ENCODE measurements at places on chromosomes 5 and 9.

DNA sequence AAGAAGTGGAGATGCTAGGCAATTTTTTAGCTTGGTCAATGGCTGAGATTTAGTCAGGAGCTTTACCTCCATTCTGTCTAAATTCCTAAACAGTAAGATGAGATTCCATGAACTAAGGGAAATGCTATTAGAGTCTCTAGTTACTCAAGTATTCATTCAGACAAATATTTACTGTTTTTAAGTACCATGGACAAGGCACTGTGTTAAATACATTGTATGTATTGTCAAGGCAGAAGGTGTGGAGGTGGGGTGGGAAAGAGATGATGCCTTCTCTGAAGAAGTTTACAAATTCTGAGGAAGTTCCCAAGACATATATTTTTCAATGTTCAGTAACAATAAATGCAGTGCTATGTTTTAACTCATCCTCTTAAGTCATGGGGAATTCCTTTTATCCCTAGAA is 459.9 kb upstream of the NMUR2 start:
- DNase-seq, result no peak

DNA sequence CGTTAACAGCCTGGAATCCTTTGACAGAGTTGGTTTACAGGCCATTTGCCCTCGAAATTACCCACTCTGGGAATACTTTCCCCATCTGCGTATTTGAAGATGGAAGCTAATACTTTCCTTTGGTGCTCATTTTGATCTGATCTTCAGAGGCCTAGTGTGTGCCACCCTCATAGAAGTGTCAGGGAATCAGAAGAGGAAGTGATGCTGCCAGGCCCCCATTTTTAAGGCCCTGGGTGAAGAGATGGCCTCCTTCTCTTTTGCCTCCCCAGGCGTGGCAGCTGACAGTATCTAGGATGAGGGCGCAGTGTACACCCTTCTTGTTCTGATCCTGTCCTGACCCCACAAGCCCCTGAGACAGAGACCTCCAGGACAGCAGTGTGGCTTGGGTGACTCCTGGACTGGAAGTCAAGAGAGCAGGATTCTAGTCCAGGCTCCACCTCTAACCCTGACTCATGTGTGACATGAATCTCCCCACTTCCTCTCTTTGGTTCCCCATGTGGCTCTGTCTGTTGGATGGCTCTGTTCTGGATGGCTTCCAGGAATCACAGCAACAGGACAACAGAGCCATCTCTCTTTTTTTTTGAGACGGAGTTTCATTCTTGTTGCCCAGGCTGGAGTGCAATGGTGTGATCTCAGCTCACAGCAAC is 27.8 kb downstream of the CSF1R start:
- DNase-seq, result no peak

DNA sequence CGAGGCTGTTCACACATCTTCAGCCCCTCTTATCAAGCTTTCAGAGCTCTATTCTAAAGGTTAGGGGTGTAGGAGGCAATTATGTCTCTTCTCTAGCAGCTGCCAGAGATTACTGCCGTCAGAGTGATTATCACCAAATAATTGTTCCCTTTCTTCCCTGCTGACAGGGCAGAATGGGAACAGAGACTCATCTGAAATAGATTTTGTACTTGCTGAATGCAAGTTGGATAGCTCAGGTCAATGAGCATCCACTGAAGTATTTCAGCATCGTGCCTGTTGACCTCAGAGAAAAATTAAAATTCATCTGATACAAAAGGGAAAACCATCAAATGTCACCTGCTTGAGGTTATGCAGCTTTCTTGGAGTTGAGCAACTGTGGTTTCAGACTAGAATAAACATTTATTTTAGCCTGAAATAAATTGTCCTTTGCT is 213.7 kb upstream of the MAP3K1 start:
- DNase-seq, result no peak

DNA sequence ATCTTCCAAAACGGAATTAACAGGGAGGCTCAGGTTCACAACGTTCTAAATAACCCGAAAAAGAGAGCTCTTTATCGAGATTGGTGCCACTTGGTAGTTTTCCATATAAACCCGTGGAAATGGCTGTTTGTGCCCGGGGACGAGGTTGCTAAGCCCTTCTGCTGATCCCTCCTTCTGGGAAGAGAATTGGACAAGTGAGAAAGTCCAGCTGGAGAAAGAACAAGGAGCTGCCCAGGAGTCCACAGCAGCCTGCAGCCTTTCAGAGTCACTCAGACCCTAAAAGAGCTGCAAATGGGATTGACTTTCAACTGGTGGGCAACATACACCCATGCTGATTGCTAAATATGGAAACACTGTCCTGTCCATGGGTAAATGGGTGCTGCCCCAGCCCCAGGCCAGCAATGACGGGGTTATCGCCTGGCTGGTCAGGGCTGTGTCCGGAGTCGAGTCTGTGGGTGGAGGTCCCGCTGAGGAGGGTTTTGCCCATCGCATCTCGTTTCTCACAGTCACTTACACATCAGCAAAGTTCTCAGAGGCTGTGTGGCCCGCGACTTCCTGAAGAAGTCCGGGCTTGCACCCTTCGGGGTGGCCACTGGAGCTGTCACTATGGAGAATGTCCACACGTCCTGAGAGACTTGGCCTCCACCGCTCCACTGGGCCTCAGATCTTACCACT is 40.7 kb upstream of the HSD17B3 start:
- no peak for DNase-seq

- DNase-seq, result no peak
These were observed 164.0 kb downstream of the ARHGAP26 start for GRCh38 chr5:142934051-142934762.

DNA sequence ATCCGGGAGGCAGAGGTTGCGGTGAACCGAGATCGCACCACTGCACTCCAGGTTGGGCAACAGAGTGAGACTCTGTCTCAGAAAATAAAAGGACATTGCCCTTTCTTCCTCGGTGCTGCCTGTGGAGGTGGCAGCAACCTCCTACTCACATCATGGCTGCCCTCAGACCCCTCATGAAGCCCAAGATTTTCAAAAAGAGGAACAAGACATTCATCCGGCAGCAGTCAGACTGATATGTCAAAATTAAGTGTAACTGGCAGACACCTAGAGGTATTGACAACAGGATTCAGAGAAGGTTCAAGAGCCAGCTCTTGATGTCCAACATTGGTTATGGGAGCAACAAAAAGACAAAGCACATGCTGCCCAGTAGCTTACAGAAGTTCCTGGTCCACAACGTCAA is 12.6 kb upstream of the PAX5 start:
- no peak for DNase-seq

DNA sequence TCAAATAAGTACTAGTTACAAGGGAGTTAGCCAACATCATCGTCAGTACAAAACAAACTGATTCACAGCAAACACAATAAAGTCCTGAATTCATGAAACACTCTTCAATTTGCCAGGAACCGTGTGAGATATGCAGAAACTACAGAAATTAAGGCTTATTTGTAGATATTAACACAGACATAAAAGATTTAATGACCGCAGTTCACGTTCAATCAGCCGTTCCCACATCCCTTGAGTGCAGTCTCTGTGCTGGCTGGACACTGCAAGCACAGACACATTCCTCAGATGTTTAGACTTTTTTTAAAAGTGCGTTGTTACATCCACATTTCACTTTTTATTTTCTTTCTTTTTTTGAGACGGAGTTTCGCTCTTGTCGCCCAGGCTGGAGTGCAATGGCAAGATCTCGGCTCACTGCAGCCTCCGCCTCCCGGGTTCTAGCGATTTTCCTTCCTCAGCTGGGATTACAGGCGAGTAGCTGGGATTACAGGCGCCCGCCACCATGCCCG is 566 bp upstream of the CEP78 start:
- no peak for DNase-seq

DNA sequence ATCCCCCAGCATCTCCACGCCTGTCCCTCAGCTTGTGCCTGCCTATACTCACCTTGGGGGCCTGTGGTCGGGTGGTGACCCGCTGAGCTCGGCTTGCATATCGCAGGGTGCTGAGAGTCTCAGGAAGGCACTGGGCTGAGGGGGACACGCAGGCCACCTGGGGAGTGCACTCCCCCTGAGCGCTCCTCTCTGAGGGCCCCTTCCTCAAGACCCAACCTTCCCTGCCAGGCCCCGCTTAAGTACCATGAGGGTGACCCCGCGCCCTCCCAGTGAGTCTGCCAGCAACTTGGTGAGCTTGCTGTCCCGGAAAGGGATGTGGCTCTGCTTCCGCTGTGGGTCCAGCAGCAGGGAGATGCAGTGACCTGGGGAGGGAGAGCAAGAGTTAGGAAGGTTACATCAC is 4.1 kb downstream of the KIF12 start:
- DNase-seq, result no peak

DNA sequence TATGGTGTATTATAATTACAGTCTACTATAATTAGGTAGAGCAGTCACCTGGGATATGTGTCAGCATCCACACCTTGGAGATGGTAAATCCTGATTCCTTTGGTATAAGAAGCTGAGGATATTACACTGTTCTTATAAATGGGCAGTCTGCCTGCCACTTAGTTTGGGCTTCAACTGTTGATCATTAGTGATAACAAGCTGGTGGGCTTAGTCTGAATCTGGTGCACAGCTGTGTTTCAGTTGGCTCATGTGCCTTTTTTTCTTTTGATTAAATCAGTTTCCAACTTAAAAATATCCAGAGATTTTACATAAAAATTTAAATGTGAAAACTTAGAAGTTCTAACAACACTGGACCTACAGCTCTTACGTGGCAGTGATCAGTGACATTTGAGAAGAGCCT is 21.2 kb downstream of the LVRN start:
- DNase-seq, result no peak

DNA sequence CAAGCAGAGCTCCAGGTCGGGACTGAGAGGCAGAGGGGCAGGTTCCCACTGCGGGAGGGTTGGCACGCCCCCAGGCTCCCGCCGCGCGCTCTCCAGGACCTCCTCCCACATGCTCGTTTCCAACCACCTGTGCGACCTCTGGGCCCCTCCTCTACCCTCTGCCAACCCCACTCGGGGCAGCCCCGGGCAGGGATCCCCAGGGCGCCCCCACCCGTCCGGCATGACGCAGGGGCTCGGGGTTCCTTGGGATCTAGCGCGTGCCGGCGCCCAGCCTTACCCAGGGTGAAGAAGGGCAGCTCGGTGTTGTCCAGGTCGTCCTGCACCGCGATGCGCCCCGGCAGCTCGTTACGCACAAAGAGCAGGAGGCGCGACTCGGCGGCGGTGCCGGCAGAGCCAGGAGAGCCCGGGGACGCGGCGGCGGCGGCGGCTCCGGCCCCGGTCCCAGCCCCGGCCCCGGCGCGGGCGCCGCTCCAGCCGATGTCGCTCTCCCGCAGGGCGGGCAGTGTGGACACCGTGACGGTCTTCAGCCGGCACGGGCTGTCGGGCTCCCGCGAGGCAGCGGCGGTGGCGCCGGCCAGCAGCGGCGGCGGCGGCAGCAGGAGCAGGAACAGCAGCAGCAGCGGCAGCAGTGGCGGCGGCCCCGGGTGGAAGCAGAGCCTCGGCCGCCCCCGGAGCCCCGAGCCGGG is 494 bp downstream of the ASTN2 start:
- DNase-seq, result peak; percentile 21

DNA sequence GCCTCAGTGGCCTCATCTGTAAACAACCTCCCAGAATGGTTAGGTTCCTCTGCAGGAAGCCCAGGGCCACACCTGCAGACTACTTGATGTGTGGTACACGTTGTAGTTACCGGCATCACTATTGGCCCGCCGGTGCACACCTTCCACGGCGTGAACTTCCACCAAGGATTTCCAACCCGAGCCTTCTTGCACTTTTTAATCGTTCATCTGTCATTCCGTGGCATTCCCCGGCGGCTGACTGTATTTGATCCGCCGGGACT is 5.3 kb upstream of the TRIM41 start:
- no peak for DNase-seq

DNA sequence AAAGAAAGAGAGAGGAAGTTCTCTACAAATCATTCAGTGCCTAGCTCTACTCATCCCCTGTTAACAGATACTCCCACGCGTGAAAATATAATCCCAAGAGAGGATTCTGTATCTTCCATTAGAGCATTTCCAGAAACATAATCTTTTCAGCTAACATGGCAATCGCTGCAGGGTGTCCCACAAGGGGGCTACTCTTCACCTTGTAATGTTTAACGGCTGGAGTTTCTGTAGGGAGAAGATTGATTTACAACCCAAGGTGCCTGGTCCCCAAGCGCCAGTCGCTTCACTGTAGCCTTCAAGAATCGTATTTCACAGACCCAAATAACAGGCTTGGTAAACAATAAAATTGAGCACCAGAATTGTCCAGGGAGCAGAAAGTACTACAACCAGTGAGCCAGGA is 318.7 kb downstream of the TLE1 start:
- DNase-seq, result no peak

DNA sequence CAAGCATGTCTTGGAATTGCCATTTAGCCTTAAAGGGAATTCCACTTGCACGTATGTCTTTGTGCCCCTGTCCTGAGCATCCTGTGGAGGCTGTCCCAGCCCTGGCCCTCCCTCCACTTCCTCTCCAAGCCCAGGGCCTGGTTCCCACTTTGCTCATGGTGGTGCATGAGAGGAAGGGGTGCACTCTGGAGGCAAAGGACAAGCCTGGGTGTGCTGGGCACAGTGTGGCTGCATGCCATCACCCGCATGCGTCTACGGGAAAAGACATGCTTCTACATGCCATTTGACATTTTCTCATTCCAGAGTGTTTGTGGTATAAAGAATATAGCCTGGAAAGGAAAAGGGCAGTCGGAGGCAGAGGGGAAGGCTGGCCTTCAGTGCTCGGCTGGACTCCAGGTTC is 7.2 kb upstream of the IRX2 start:
- no peak for DNase-seq

GRCh38 chr5:37807015-37807414 is 32.8 kb downstream of the GDNF start:
- DNase-seq, result no peak

GRCh38 chr5:31273631-31274378 is 80.3 kb downstream of the CDH6 start:
- DNase-seq, result no peak

- peak; percentile 55 for DNase-seq
These were observed 4.9 kb upstream of the AKNA start for GRCh38 chr9:114392749-114393112.

DNA sequence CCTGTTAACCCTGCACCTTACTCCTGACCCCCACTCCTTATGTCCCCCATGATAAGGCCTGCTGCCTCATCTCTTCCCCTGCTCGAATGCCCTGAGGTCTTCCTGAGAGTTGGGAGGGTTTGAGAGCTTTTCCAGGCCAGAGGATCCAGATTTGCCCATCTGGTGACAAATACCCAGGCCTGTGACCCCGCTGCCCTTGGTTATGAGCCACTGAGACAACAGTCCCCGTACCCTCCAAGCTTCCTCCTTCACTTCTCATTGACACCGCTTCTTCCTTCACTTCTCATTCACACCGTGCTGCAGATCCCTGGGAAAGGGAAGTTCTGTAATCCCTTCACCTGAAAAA is 593 bp downstream of the GM2A start:
- no peak for DNase-seq

DNA sequence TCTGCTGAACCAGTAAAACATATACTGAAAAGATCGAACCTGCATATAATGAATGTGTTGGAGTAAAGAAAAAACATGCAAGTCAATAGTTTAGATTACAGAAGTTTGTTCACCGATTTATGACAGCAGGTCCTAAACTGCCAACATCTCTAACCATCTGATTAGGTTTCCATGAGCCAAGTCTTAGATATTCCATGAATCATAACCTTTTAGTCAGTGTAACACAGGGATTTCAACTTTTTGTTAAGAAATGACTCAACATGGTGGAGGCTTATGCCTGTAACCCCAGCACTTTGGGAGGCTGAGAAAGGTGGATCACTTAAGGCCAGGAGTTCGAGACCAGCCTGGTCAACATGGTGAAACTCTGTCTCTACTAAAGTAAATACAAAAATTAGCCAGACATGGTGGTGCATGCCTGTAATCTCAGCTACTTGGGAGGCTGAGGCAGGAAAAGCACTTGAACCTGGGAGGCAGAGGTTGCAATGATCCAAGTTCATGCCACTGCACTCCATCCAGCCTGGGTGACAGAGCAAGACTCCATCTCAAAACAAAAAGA is 38.7 kb downstream of the APC start:
- no peak for DNase-seq

GRCh38 chr5:82676661-82677060 is 398.5 kb upstream of the RPS23 start:
- DNase-seq, result no peak

All from prostate gland (tissue), 2 donors.